Activated CD4-positive, alpha-beta T cell treated with anti-CD3 and anti-CD28 coated beads for 36 hours (primary cell): ENCODE measurements at places on chromosomes 11 and 22. TPM values are rescaled to one million over a fixed set of nuclear protein-coding genes. Genes with fewer than 3 reads are reported as not detected.

- H3K36me3 ChIP-seq, result no peaks in the 10 kb centered on the region
- no peak for DNase-seq
- H3K27ac ChIP-seq, result no peak overlapping the region
- no peaks in the 10 kb centered on the region for H3K4me1 ChIP-seq
Measured at GRCh38 chr11:38950867-38951266, 2352.8 kb upstream of the RAG2 start.

- no peaks in the 10 kb centered on the region for H3K27me3 ChIP-seq
- DNase-seq, result no peak
Measured at GRCh38 chr11:71458146-71459070, 5.4 kb downstream of the NADSYN1 start.

- H3K4me1 ChIP-seq, result peaks cover 35% of the 10 kb centered on the region
- peak overlapping the region; percentile 14 for H3K27ac ChIP-seq
- no peaks in the 10 kb centered on the region for H3K36me3 ChIP-seq
- H3K4me3 ChIP-seq, result no peak overlapping the region
- DNase-seq, result no peak
Measured at GRCh38 chr22:35835998-35836691, 118.5 kb downstream of the APOL5 start.

The ADAMTS15 gene
- total RNA-seq, result not detected

The NCAM1 gene
- 0.09 TPM for total RNA-seq

GRCh38 chr11:102470251-102470650 is 17.7 kb upstream of the TMEM123 start:
- H3K36me3 ChIP-seq, result no peaks in the 10 kb centered on the region
- H3K27me3 ChIP-seq, result no peaks in the 10 kb centered on the region
- peaks cover 95% of the 10 kb centered on the region for H3K4me1 ChIP-seq
- DNase-seq, result no peak

The ACTN3 gene
- total RNA-seq, result 0.26 TPM

The LRRC75B gene
- total RNA-seq, result 0.56 TPM

The PNPLA5 gene
- not detected for total RNA-seq

The PARVG gene
- total RNA-seq, result 74.3 TPM
